ENCODE measurements at places on chromosomes 2 and 18.

DNA sequence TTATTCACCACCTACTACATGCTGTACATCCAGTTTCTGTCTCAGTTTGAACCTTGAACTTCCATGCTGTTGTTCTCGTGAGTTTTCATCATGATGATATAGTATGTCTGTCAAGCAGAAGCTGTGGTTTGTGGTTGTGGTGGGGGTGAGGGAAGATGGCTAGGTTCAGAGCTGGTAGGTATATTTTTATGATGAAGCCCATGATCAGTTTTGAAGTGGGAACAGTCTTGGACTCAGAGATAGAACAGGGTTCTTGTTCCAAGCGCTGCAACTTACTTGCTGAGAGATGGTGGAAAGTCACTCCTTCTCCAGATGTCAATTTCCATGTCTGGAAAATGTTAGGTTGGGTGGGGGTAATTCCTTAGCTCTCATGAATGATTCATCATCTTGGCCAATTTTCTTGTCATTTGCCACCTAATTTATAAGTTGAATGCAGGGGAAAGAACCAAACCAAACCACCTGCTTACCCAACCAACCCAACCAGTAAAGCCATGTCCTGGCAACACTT, 21.6 kb downstream of the PMAIP1 start:
- DNase-seq: no peak

GRCh38 chr2:21251216-21251980, 127.6 kb downstream of the TDRD15 start:
- DNase-seq: no peak

- peak; percentile 64 for DNase-seq
Measured at GRCh38 chr18:70234667-70235459, 29.4 kb upstream of the RTTN start.

DNA sequence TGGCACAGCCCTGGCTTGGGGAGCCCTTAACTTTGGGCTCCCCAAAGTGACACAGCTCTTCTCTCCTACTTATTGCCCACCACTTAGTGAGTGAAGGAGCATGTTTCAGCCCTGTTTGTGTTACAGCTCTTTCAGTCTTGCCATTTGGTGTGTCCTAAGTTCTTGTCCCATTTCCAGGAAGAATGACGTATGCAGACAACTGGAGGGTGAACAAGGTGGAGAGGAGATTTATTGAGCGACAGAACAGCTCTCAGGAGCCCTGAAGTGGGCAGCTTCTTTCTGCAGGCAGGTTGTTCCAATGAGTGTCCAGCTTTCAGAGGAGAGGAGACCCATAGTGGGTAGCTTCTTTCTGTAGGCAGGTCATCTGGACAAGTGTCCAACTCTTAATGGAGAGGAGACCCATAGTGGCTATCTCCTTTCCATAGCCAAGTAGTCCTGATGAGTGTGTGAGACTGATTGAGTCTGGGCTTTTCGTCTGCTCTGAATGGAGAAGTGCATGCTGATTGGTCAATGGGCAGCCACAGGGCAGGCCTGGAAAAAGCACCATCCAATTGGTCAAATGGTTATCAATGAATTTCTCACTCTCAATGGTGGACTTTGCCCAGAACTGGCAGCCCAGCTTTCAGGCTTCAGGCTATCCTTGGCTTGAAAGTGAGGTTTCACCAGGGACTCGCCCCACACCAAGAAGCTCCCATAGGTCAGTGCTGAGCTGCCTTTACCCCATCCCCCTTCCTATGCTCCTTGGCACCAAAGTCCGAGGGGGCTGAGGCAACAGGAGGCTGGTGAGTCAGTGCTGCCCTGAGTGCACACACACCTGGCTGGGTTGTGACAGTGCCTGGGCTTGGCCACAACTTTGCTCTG, 688.2 kb downstream of the NYAP2 start:
- DNase-seq: no peak

- no peak for DNase-seq
Measured at GRCh38 chr2:162199913-162200312, 43.3 kb downstream of the FAP start.

DNA sequence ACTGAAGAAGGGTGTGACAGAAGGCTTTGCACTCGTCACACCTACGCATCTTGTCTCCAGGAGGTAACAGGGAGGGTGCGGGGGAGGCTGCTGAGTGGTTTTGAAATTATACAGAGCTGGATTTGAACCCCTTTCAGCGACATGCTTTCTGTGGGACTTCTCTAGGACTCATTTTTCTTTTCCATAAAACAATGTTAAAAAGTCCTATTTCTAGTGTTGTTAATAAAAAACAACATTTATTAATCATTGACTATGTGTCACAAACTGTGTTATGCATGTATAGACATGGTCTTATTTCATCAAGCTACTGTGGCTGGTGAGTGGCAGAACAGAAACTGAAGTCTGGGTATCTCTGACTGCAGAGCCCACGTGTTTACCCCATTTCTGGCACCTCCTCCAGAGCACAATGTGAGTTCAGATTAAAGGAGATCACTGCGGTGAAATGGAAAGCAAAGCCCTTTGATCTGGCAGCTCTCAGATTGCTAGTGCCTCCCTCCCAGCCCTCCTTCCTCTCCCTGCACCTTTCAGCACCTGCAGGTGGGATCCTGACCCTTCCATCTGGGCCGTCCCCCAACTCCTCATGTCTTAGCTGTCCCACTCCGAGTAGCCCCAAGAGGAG, 315.5 kb upstream of the MYT1L start:
- no peak for DNase-seq

- peak; percentile 57 for DNase-seq
Measured at GRCh38 chr2:236512902-236513435, 56.7 kb upstream of the ACKR3 start.

DNA sequence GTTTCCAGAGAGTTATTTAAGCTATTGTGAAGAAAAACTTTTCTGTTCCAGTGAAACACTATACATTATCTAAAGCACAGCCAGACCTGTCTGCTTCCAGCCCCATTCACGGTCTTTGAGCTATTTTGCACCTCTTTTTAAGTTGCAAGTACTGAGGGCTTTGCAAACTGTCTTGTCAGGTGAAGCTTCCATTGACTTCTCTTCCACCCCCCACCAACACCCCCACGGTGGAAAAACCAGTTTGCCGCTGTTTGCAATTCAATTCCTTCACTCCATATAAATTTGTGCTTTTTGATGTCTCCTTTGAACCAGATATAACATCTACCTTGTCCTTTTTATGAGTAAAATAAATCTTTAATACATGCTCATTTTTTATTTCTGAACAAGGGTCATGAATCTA, 15.7 kb downstream of the B3GNT7 start:
- DNase-seq: no peak

GRCh38 chr18:27845897-27846296, 331.0 kb downstream of the CDH2 start:
- no peak for DNase-seq

GRCh38 chr2:31101701-31102100, 36.5 kb downstream of the GALNT14 start:
- DNase-seq: no peak

DNA sequence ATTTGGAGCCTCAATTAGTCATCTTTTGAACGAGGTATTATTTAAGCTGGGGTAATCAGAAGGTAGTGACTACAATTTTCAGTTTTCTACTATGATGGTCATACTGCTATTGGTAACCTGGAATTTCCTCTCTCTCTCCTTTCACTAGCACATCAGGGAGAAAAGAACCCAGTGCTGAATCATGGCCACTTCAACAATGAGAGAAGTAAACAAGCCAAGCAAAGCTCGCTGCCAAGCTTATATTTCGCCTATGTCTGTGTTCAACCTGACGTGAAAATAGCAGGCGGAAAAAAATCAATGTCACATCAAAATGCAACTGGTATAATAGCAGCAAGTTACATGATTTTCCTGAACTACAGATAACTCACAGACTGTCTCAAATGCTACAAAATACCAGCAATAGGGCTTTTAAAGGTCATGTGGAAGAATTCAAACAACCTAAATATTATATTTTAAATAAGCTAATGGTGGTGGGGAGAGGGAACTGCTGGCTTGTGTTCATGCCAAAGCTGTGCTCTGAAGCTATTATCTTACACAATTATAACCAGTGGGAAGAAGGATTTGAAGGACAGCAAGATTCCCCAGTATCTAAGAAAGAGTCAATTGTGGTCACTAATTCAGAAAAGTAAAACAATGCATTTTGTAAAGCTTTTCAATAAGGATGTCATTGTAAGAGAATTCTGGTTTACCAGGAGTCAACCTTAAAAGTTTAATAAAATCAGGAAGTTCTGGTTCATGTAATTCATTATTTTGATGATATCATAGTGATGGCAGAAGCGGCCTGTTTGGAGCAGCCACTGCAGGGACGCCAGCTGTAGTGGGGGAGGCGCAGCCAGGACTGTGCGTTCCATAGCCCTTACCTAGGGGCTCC, 38.0 kb downstream of the RNF152 start:
- peak; percentile 67 for DNase-seq

GRCh38 chr2:215290980-215291599, 20.8 kb upstream of the ATIC start:
- no peak for DNase-seq

GRCh38 chr2:16394986-16395550, 270.6 kb downstream of the CYRIA start:
- DNase-seq: no peak

DNA sequence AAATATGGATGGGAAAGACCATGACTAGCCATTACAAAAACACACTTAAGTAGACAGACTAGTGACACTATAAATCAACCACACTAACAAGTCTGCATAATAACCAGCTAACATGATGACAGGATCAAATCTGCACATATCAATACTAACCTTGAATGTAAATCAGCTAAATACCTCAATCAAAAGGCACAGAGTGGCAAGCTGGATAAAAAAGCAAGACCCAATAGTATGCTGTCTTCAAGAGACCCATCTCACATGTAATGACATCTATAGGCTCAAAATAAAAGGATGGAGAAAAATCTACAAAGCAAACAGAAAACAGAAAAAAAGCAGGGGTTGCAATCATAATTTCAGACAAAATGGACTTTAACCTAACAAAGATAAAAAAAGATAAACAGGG, 16.3 kb downstream of the PFN4 start:
- no peak for DNase-seq

DNA sequence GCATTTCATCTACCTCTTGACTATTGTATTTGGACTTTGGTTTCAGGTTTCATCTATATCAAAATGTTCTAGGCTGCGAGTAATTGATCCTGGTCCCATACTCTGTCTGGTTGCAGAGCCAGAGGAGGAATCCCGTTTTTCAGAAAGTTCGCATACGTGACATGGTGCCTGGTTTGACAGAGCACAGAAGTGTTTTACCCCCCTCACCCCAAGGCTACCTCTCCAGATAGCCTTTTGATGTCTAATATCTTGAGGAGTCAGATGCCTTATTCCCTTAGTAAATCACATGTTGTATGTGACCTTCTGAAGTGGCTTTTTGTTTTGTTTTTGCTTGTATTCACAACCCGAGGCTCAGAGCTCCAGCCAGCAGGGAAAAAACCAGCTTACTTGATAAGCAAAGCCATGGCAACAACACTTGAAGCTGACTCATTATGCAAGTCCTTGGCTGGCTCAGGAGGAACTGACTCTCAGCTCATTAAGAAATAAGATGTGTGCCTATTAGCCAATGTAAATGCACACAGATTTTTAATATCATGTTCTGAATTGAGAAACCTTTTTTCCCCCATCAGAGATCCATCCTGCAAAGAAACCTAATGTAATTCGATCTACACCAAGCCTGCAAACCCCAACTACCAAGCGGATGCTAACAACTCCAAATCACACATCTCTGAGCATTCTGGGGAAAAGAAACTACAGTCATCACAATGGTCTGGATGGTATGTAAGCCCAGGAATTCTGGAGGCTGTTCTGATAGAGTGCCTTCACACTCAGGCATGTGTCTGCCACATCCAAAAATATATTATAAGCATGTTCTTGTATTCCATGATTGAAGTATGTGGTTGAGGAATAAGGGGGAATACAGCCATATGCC, 41.4 kb downstream of the OXER1 start:
- DNase-seq: peak; percentile 74

- DNase-seq: no peak
Measured at GRCh38 chr18:59512025-59512755, 153.1 kb upstream of the LMAN1 start.

- DNase-seq: no peak
Measured at GRCh38 chr2:28613186-28613585, 117.3 kb downstream of the PLB1 start.

DNA sequence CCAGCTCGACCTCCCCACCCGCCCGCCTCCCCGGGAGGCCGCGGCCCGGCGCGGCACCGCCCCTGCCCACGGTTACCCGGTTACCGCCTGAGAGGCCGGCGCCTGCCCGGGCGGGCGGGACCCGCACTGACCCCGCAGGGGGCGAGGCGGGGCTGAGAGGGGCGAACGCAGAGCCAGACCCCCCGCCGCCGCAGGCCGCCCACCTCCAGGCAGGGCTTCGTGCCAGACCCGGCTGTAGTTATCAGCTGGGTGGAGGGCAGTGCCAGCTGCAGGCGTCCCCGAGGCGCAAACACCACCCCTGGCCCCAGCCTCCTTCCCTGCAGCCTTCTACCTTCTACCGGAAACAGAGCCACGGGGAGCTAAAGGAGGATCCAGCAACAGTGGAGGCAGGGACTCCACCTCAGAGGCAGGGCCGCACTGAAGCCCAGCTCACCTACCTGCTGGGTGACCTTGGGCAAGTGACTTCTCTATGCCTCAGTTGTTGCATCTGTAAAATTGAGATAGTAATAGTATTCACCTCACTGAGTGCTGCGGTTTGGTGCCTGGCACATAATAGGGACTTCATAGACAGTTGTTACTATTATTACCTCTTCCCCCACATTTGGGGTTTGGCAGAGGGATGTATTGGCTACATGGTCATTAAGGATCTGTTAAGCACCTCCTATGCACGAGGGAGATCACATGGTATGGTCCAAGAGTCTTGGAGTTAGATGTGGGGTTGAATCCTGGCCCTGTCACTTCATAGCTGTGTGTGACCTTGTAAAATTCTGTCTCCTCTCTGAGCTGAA, 231.6 kb upstream of the SMAD2 start:
- no peak for DNase-seq

DNA sequence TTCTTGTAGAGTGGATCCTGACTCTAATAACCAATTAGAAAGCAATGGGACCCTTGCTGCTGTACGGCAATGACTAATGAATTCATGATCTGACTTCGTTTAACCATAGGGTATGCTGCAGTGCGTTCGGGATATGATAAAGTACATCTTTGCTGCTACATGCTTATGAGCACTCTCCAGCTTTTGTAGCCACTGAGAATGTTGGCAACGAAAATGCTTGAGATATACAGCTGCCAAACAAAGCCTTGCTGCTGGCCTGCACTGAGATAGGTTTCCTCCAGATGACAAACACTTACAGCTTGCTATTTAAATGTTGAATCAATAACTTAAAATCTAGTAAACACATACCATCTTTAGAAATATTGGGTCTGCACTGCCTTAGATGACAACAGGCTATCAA, 372.4 kb upstream of the SLC8A1 start:
- no peak for DNase-seq

Data from pons (tissue), 1 donor.